NCI-H2171 (cell line): ENCODE measurements at places on chromosomes 16 and 17.

DNA sequence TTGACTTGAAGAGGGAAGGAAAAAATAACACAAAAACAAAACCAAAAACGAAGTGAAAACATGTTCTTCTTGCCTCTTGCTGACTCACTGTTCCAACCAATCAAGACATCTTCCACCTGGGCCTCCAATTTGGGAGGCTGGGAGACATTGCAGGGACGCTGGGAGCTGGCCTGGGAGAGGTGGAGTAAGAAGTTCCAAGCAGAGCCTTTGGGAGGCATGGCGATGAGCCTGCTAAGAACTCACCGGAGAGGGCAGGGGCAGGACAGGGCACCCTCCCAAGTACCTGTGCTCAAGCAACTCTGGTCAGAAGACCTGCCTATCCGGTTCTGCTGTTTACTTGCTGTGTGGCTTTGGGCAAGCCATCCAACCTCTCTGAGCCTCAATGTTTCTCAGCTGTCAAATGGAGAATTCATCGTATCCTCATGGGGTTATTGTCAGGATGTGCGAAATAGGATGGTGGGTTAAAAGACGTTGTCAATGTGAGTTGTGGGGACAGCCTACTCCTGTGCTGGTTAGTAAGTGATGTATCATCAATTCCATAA, 856 bp upstream of the GLP2R start:
- DNase-seq: no peak

GRCh38 chr17:81249223-81250040, 10.3 kb downstream of the NDUFAF8 start:
- DNase-seq: no peak

DNA sequence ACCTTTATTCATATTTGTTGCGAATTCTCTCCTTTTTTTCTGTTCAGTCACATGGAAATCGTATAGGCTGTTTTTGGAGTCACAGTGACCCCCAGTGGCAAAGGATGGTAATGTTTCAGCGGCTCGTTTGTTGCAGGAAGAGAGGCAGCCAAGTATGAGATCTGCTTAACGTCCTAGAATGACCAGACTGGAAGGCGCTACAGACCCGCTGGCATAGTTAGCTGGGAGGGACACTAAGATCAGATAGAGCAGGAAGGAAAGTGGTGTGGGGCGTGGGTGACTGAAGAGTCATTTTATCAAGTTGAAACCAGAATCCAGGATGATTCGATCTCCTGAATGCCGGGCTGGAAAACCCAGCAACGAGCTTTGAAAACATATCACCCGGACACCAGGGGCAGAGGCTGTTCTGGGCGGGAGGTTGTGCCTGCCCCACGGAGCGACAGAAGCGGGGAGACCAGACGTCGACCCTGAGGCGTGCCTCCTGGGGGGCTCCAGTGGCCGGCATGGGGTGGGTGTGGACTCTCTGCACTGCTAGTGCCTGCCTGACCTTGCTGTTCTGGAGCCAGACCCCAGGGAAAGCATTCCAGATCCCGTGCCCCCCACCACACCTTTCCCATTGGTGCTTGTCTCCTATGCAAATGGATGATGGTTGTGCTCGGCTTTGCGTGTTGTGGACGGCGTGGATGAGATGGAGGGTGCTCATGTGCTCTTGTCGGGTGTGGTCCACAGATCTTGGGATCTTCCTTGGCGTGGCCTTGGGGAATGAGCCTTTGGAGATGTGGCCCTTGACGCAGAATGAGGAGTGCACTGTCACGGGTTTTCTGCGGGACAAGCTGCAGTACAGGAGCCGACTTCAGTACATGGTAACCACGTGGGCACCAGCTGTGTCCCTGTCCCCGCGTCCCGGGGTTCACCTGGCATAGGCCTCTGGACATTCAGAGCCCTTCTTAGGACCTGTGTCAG, 7.7 kb downstream of the IL34 start:
- DNase-seq: peak; percentile 18

- DNase-seq: no peak
Measured at GRCh38 chr16:15610369-15610871, 32.5 kb downstream of the MARF1 start.

- no peak for DNase-seq
Measured at GRCh38 chr16:21584817-21585216, 14.6 kb upstream of the METTL9 start.

- no peak for DNase-seq
Measured at GRCh38 chr17:4475001-4475400, 23.7 kb upstream of the SPNS2 start.

DNA sequence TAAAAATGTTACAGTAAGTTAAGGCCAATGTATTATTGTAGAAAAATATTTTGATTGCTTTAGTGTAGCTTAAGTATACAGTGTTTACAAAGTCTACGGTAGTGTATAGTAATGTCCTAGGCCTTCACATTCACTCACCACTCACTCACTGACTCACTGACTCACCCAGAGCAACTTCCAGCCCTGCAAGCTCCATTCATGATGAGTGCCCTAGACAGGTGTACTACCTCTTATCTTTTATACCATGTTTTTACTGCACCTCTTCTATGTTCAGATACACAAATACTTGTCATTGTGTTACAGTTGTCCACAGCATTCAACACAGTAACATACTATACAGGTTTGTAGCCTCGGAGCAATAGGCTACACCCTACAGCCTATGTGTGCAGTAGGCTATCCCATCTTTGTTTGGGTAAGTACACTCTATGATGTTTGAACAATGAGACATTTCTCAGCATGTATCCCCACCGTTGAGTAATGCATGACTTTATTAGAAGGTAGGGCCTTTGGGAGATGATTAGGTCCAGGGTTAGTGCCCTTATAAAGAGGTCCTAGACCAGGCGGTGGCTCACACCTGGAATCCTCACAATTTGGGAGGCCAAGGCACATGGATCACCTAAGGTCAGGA, 117.8 kb downstream of the SLC39A11 start:
- DNase-seq: no peak

- peak; percentile 38 for DNase-seq
Measured at GRCh38 chr16:84459941-84460405, 44.5 kb downstream of the MEAK7 start.

GRCh38 chr16:72979974-72980373, 68.0 kb downstream of the ZFHX3 start:
- DNase-seq: no peak

- no peak for DNase-seq
Measured at GRCh38 chr17:62187681-62188080, 122.6 kb upstream of the MED13 start.

GRCh38 chr16:89491238-89491869, 993 bp upstream of the ANKRD11 start:
- DNase-seq: no peak

DNA sequence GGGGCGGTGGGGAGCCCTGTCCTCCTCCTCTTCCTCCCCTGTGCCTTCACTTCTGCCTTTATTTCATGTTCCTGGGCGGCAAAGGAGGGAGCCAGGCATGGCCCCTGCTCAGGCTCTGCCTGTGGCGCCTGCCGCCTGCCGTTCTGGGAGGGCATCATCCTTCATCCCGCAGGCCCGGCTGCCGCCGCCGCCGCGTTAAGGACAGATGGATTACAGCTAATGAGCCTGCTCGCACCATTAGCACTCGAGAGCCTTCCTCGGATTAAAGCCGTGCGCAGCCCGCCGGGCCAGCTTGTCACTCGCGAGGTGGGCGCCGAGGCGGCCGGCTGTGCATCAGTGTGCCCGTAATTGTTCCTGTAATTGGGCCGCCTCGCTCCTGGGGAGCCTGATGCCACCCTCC, 127.7 kb upstream of the GSE1 start:
- peak; percentile 92 for DNase-seq

GRCh38 chr17:9108146-9108545, 86.8 kb downstream of the NTN1 start:
- DNase-seq: no peak

DNA sequence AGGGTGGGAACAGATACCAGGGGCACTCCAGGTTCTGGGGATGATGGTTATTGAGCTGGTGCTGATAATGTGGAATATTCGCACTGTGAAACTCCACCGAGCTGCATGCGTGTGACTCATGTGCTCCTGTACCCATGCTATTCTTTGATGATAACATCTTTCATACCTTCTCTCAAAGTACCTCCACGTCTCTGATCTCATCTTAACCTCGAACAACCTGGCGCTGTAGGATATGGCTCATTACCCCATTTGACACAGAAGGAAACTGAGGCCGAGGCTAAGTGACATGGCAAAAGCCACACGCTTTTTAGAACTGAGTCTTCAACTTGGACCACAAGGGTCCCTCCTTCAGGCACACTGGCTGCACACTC, 30.2 kb upstream of the MRPS23 start:
- DNase-seq: no peak

DNA sequence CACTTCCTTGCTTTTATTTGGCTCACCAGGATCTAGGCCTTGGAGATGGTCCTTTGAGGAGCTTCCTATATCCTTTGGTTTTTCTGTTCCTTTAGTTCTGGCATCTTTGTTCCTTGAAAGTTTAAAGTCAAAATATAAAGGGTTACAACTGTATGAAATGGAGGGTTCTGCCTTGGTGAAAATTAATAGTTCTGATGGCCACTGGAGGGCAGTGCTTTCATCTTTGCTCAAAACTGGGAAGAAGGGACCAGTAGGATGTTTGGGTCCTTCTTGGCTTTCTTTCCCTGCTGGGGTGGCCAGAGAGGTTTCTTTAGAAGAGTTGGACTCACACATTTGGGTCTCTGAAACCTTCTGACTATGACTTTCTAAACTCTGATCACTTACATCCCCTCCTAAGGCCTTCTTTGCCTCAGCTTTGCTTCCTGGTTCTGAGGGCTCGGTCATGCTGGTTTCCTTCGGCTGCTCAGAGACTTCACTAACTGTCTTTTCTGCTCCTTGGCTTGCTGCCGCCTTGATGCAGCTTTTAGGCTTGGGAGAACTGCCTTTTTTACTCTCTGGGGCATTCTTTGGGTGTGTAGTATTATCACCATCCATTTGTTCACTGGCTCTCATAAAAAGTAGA, 10.9 kb upstream of the ITGA2B start:
- DNase-seq: no peak
